ENCODE measurements at places on chromosomes 4 and X.

- peaks cover 12% of the 10 kb centered on the region for H3K4me1 ChIP-seq
- H3K4me3 ChIP-seq: no peak overlapping the region
- no peaks in the 10 kb centered on the region for H3K36me3 ChIP-seq
- no peaks in the 10 kb centered on the region for H3K27me3 ChIP-seq
- no peak overlapping the region for H3K27ac ChIP-seq
Measured at GRCh38 chrX:40278340-40279090, 180.8 kb upstream of the BCOR start.

GRCh38 chr4:128516301-128516969, 228.8 kb upstream of the PGRMC2 start:
- H3K4me1 ChIP-seq: peaks cover 16% of the 10 kb centered on the region
- no peaks in the 10 kb centered on the region for H3K27me3 ChIP-seq
- H3K4me3 ChIP-seq: no peak overlapping the region
- DNase-seq: no peak

GRCh38 chr4:124177647-124178425, 534.7 kb downstream of the ANKRD50 start:
- H3K4me3 ChIP-seq: no peak overlapping the region
- no peaks in the 10 kb centered on the region for H3K4me1 ChIP-seq
- no peak overlapping the region for H3K27ac ChIP-seq
- no peaks in the 10 kb centered on the region for H3K27me3 ChIP-seq

DNA sequence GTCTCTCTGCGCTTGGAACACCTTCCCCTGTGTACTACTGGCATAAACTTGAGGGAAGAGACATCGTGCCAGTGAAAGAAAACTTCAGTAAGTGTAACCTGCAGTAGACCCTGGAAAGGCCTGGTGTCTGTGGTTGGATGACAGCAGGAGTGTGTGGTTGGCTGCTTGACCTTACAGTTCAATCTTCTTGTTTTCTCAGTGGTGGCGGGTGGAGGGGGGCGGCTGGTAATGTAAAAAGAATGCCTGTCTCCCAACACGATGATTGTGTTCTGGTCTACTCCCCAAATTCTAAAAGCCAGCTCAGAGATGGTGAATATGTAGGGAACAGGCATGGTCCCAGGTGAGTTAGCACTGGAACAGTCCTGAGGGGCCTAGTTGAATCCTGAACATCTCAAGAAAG, 18.6 kb downstream of the PSMD10 start:
- DNase-seq: no peak
- no peak overlapping the region for H3K27ac ChIP-seq
- H3K4me3 ChIP-seq: no peak overlapping the region
- H3K27me3 ChIP-seq: no peaks in the 10 kb centered on the region

GRCh38 chr4:151532001-151532708, 123.2 kb downstream of the FHIP1A start:
- H3K4me1 ChIP-seq: no peaks in the 10 kb centered on the region
- H3K36me3 ChIP-seq: no peaks in the 10 kb centered on the region
- no peak for DNase-seq
- peaks cover 2% of the 10 kb centered on the region for H3K27me3 ChIP-seq

DNA sequence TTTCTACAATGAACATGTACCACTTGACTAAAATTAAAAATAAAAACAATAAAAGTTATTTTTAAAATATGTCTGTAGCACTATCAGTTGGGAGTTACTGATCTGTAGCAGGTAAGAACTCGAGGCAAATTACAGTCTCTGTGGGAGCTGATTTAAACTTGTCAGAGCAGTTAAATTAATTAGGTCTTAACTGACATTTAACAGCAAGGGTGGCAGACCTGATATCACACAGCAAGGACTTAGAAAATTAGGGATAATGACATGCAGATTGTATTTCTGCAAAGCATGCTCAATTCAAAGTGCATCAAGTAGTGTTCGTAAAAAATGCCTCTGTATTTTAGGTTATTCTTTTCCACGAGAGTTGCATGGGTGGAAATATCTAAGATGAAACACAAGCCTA, 208.9 kb downstream of the SPATA18 start:
- no peak for DNase-seq
- H3K36me3 ChIP-seq: no peaks in the 10 kb centered on the region
- H3K27ac ChIP-seq: no peak overlapping the region
- H3K27me3 ChIP-seq: no peaks in the 10 kb centered on the region
- H3K4me3 ChIP-seq: no peak overlapping the region
- H3K4me1 ChIP-seq: no peaks in the 10 kb centered on the region

- H3K36me3 ChIP-seq: no peaks in the 10 kb centered on the region
- no peak overlapping the region for H3K27ac ChIP-seq
- no peaks in the 10 kb centered on the region for H3K4me1 ChIP-seq
- DNase-seq: no peak
Measured at GRCh38 chr4:42320822-42321388, 76.4 kb upstream of the SHISA3 start.

DNA sequence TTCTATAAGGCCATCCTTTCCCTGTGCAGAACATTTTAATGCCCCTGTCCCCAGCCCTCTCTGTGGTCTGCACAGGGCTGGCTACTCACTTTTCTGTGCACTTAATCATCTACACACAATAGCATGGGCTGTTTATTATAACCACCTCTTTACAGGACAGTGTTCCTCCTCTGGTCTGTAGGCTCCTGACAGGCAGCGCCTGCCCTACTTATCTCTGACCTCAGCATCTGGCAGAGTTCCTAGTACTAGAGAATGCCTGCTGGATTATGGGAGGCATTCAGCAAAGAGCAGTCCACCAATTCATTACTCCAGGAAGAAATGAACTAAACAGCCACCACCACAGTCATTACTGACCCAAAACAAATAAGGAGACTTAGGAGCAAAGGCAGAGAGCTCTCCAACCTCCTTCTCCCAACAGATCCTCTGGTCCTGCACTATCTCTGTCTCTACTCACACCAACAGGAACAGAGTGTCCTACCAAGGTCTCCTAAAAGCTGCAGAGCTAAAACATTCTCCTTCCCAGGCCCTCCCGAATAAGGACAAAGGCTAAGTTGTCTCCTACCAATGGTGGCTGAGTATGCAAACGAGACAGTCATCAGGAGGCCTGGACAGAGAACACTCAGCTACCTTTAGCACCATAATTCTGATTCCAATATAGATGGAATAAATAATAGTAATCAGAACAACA, 279.2 kb downstream of the QDPR start:
- H3K27ac ChIP-seq: no peak overlapping the region
- H3K27me3 ChIP-seq: no peaks in the 10 kb centered on the region
- no peak for DNase-seq
- H3K36me3 ChIP-seq: no peaks in the 10 kb centered on the region

DNA sequence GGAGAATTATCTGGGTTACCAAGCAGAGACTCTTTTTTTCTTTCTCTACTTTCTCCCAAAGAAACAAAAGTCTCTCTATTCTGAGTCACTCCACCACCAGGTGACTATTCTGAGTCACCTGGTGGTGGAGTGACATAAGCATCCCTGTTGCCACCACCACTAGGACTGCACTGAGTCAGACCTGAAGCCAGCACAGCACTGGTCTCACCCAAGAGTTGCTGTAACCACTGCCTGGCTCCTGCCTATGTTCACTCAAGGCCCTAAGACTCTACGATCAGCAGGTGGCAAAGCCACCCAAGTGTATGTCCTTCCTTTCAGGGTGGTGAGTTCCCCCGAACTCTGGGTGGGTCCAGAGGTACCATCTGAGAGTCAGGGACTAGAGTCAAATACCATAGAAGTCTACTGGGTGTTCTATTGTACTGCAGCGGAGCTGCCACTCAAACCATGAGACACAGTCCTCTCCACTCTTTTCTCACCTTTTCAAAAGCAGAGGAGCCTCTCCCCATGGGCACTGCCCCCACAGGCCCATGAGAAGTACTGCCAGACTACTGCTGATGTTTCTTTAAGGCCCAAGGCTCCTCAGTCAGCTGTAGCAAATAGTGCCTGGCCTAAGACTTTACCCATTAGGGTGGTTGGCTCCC, 209.6 kb upstream of the IRS4 start:
- no peak overlapping the region for H3K4me3 ChIP-seq
- H3K4me1 ChIP-seq: no peaks in the 10 kb centered on the region
- H3K27me3 ChIP-seq: no peaks in the 10 kb centered on the region

DNA sequence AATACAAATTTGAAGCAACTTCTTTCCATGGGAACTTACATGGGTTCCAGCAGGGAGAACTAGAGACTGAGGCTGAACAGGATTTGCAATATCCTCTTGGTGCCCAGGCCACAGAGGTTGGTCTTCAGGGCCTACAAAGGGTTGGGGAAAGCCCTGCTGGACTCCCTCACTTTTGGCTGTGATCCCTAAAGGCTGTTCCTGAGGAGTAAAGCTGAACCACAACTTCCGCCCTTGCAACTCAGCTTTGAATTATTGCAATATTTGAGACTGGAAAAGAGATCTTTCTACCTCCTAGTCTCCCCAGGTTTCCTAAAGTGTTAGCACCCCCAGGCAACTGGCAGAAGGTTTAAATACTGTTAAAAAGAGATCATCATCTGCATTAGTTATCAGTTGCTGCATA, 26.9 kb downstream of the DCHS2 start:
- no peak overlapping the region for H3K27ac ChIP-seq
- no peak overlapping the region for H3K4me3 ChIP-seq
- no peaks in the 10 kb centered on the region for H3K4me1 ChIP-seq

DNA sequence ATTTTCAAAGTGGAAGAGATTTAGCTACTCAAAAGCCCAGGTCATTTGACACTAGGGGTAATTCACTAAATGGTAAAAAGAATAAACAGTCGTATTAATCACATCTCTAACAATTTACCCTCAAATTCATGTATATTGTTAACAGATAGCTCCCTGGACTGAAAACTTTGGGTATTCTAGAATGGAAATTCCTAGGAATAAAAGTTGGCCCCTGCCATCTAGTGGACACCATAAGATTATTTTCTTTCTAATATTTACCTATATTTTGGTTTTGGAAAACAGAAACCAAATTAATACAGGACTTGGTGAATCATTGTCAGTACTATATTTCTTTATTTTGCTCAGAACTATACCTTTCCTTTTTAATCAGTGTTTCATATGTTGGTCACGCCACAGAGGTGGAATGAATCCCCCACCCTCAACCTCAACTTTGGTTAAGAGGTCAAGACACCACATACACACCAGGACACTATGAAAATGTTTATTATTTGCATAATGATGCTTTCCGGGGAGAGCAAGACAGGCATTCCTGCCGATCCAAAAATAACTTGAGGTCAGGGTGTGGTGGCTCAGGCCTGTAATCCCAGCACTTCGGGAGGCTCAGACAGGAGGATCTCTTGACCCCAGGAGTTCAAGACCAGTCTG, 96.2 kb upstream of the APOOL start:
- no peak overlapping the region for H3K27ac ChIP-seq
- no peaks in the 10 kb centered on the region for H3K27me3 ChIP-seq
- no peaks in the 10 kb centered on the region for H3K4me1 ChIP-seq
- H3K4me3 ChIP-seq: no peak overlapping the region
- H3K36me3 ChIP-seq: no peaks in the 10 kb centered on the region
- DNase-seq: no peak

DNA sequence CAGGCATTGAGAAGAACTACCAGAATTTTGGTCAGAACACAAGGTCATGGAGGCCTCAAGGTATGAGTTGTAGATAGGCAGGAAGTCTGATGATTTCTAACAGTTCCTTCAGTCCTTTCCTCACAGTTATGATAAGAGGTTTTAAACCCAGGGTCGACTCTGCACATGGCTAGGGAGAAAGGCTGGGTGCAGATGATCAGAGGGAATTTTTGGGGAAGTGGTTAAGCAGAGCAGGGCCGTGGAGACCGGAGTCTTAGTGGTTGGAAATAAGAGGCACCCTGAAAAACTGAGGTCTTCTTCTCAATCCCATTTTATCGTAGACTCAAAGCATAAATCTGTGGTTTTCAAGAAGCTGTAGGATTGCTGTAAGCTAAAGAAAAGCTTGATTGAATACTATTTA, 118.5 kb upstream of the ANK2 start:
- H3K4me1 ChIP-seq: peaks cover 12% of the 10 kb centered on the region
- H3K27ac ChIP-seq: no peak overlapping the region
- no peaks in the 10 kb centered on the region for H3K36me3 ChIP-seq
- no peaks in the 10 kb centered on the region for H3K27me3 ChIP-seq

DNA sequence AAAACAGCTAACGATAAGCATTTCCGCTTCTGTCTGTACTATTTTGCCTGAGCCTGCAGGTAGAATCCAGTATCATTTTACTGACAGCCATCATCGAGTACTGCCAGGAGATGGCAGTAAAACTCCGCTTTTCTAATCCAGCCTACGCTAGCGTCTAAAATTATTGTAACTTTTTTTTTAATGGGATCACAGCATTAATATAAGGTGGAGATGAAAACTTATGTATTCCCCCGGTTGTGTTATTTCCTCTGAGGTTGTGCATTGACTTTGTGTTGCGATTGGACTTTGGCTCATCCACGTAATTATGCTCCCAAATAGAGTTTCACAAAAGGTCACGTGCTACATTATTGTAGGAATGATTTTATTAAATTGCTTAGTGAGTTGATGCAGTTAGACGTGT, 248.1 kb downstream of the C4orf33 start:
- H3K36me3 ChIP-seq: no peaks in the 10 kb centered on the region
- H3K27ac ChIP-seq: no peak overlapping the region
- H3K4me1 ChIP-seq: peaks cover 9% of the 10 kb centered on the region
- peaks cover 4% of the 10 kb centered on the region for H3K27me3 ChIP-seq
- DNase-seq: peak; percentile 49

DNA sequence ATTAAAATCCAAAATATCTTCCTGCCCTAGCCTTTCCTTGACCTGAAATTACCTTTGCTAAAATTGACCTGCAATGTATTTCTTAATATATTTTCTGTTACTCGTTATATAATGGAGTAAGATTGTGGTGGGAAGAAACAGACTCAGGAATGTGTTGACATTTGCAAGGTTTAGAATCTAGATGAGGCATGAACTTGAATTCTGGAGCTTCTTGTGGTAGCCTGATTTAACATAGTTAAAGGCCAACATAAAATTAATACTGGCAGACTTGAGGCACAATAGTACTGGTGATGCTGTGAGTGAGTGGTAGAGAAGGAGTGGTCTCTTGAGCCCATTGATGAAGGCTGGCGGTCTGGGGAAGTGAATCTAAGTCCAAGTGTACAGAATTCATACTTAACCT, 197.9 kb upstream of the SPRY1 start:
- no peak for DNase-seq
- H3K4me3 ChIP-seq: no peak overlapping the region
- H3K27ac ChIP-seq: no peak overlapping the region
- H3K27me3 ChIP-seq: no peaks in the 10 kb centered on the region

- no peak overlapping the region for H3K27ac ChIP-seq
- H3K27me3 ChIP-seq: no peaks in the 10 kb centered on the region
- no peak for DNase-seq
- H3K4me3 ChIP-seq: no peak overlapping the region
- no peaks in the 10 kb centered on the region for H3K36me3 ChIP-seq
Measured at GRCh38 chr4:177271091-177271490, 38.6 kb upstream of the NEIL3 start.

- H3K4me3 ChIP-seq: no peak overlapping the region
- H3K36me3 ChIP-seq: no peaks in the 10 kb centered on the region
- peaks cover 10% of the 10 kb centered on the region for H3K4me1 ChIP-seq
- H3K27me3 ChIP-seq: no peaks in the 10 kb centered on the region
- DNase-seq: no peak
- H3K27ac ChIP-seq: no peak overlapping the region
Measured at GRCh38 chr4:150256225-150256620, 178.0 kb downstream of the DCLK2 start.

GRCh38 chrX:45322382-45322781, 121.7 kb upstream of the DIPK2B start:
- no peaks in the 10 kb centered on the region for H3K27me3 ChIP-seq
- H3K36me3 ChIP-seq: no peaks in the 10 kb centered on the region
- H3K27ac ChIP-seq: no peak overlapping the region
- no peak overlapping the region for H3K4me3 ChIP-seq
